ENCODE measurements at places on chromosomes 11 and 22.
A peak's percentile ranks its signal among the peaks of the same experiment; 100 is the strongest.

GRCh38 chr11:97607291-97608000 lies 1217.6 kb downstream of the JRKL start:
- DNase-seq: no peak

DNA sequence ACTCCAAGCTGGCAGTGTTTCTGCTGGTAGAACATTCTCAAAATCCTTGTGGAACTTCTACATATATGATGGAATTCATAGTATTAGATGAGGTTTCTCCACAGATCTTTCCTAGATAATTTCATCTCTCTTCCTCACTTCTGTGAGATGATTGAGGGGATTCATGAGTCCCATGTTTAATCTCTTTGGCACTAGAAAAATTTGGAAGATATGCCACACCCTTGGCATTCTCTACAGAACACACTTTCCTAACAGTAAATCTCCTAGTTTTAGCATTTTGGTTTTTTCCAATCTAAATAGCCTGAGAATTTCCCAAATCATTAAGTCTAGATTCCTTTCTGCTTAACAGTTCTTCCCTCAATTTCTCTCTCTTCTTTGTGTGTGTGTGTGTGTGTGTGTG lies 35.3 kb downstream of the MED15 start:
- DNase-seq: no peak

DNA sequence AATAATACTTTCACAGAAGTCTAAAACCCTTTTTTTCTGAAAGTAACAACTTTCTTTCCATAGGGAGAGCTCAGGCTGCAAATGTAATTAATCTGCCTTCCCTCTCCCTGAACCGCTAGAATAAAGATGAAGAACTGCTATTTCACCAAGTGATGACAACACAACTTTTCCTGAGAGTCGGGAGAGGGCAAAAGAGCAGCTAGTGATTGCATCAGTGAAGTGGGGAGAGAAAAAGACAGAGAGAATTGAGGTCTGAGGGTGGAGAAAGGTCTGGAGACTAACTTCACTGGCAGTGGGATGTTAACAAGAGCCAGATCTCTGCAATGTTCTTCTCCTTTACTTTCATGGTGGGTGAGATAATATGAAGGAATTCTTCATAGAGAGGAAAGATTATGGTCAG lies 10.9 kb upstream of the MPEG1 start:
- no peak for DNase-seq

GRCh38 chr22:30265823-30266444 lies 717 bp downstream of the OSM start:
- peak; percentile 69 for DNase-seq

GRCh38 chr22:45308957-45309421 lies 745 bp upstream of the FAM118A start:
- DNase-seq: no peak

DNA sequence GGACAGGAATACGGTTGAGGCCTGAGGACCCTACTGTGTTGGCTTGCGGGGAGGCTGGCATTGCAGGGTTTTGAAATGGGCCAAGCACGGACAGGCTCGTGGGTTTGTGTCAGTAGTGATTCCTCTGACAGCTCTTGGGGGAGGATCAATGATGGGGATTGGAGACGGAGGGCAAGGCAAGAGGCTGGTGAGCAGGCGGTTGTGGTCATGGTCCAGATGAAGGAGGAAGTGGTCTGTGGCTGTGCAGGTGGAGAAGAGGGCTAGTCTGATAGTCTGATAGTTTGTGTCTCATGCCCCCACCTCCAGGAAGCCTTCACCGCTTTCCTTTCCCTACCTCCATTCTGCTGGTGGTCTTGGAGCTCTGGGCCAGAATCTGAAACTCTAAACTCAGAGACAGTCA lies 3.0 kb downstream of the MAFF start:
- DNase-seq: no peak

- DNase-seq: no peak
These were observed 1.7 kb downstream of the ANKRD13D start for GRCh38 chr11:67290801-67291200.

GRCh38 chr22:41353862-41354575 lies 27.7 kb upstream of the TEF start:
- DNase-seq: no peak

DNA sequence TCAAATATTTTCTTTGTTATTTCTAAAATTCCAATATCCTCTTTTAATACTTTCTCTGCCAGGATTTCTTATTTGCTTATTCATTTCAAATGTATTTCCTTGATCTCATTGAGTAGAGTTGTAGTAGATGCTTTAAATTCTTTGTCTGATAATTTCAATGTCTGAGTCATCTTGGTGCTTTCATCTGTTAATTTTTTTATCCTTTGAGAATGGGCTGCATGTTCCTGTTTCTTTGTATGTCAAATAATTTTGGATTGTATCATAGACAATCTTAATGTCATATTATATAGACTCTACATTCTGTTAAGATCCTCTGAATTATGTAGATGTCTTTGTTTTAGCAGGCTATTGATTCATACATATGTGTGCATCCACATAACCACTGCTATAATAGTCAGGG lies 57.5 kb downstream of the MYEOV start:
- no peak for DNase-seq

DNA sequence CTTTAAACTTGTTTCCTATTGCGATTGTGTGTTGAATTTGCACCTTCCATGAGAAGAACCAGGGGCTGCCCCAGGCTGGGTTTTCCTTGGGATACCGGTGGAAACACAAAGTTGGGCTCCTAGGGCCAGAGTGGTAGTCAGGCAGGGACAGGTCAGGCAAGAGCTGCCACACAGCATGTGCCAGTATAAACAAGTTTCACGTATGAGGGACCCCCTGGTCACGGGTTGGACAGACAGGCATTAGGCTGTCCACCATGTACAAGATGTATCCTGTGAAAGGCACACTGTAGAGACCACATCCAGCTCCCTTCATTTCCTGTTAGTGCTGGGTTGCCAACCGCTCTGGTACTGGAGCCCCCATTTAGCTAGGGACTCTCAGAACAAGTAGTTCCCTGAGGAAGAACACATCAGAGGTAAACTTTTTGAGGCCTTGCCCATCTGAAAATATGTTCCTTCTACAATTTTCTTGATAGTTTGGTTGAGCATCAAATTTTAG lies 8.8 kb downstream of the UPB1 start:
- DNase-seq: no peak

- no peak for DNase-seq
These were observed 11.6 kb downstream of the HTR3A start for GRCh38 chr11:113986351-113987140.

DNA sequence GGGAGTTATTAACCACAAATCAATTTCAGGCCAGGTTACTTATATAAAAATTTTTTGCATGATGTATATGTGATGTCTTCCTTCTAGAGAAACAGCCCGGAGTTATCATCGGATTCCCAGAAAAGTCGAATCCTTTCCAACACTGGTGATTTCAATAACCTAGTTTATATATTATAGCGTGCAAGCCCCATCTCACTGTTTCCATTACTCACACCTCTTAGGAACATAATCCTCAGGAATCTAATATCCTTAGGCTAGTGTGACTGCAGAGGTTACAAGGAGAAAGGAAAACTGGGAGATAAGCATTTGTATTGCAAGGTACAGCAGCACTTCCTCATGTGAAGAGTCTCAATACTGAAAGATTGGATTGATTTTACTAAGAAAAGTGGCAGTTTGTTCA lies 20.3 kb downstream of the ARHGAP20 start:
- DNase-seq: no peak

- no peak for DNase-seq
These were observed 108.1 kb downstream of the KIAA1671 start for GRCh38 chr22:25060522-25061071.

DNA sequence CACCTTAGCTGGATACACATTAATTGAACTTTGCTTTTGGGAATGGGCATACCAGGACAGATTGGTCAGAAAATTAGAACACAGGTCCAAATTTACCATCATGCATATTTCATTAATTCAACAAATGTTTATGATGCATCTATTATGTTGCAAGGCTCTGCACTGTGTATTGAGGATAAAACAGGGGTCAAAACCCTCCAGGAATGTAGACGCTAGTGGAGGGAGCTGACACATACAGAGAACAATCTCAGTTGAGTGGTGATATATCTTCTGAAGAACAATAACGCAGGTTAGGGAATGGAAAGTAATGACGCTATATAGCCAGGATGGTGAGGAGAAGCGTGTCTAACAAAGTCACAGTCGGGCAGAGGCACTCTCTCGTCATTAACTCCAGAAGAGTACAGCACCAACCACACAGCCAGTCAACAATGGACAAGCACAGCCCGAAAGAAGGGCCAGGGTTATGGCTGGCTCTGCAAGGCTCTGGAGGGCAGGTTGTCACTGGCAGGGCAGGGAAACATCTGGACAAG lies 3.8 kb downstream of the FLI1 start:
- DNase-seq: no peak

GRCh38 chr11:33987975-33988580 lies 63.5 kb upstream of the CAPRIN1 start:
- peak; percentile 39 for DNase-seq

- no peak for DNase-seq
These were observed 544 bp downstream of the C11orf91 start for GRCh38 chr11:33700063-33700501.

- DNase-seq: no peak
These were observed 14.3 kb downstream of the OR2AG2 start for GRCh38 chr11:6757373-6757967.
